ENCODE measurements at places on chromosomes 4 and X.

- DNase-seq = no peak
Observed at GRCh38 chr4:44638091-44638490, 13.3 kb downstream of the YIPF7 start.

- no peak for DNase-seq
Observed at GRCh38 chr4:121998024-121998423, 46.2 kb upstream of the TRPC3 start.

DNA sequence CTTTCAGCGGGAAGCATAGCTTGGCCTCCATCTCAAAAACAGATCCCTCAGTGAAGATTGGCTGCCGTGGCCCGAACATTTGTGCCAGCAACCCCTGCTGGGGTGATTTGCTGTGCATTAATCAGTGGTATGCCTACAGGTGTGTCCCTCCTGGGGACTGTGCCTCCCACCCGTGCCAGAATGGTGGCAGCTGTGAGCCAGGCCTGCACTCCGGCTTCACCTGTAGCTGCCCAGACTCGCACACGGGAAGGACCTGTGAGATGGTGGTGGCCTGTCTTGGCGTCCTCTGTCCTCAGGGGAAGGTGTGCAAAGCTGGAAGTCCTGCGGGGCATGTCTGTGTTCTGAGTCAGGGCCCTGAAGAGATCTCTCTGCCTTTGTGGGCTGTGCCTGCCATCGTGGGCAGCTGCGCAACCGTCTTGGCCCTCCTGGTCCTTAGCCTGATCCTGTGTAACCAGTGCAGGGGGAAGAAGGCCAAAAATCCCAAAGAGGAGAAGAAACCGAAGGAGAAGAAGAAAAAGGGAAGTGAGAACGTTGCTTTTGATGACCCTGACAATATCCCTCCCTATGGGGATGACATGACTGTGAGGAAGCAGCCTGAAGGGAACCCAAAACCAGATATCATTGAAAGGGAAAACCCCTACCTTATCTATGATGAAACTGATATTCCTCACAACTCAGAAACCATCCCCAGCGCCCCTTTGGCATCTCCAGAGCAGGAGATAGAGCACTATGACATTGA, 175.4 kb downstream of the FAT4 start:
- DNase-seq = no peak

DNA sequence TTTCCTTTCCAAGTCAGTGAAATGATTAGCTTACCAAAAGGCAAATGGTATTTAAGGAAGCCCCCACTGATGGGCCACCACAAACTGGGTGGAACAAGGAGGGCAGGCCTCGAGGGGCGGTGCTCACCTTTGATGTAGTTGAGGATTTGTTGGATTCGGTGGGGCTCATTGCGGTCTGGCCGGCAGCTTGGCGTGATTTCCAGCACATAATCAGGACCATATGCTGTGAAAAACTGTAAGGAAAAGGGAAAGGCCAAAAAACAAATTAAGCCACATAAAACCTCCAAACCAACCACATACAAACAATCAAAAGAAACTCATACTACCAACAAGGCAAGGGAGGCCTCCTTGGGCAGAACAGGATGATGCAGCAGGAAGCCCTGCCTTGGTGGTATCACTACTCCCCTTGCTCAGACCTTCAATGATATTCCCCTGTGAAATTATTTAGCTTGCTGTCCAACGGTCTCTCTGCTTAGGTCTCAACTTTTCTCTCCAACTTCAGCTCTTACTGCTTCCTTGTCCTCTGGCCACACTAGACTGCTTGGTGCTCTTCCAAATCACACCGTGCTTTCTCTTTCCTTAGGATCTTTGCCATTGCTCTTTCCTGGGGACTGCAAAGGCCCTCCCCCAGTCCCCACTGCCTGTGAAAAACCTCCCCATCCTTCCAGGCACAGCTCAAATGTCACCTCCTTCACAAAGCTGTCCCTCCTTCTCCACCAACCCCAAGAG, 46.1 kb upstream of the CITED1 start:
- DNase-seq = no peak

DNA sequence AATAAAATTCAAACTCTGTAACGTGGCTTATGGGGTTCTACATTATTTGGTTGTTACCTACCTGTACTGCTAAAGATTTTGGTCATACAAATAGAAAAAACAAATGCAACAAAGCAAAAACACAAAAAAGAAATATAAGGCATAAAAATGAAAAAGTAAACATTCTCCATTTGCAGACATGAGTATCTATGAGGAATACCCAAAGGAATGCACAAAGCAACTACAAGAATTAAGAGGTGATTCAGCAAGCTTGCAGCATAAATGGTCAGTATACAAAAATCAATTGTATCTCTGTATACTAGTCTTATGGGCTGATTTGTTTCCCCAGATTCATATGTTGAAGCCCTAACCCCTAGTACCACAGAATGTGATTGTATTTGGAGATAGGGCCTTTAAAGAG, 3.6 kb upstream of the PDE5A start:
- DNase-seq = no peak

DNA sequence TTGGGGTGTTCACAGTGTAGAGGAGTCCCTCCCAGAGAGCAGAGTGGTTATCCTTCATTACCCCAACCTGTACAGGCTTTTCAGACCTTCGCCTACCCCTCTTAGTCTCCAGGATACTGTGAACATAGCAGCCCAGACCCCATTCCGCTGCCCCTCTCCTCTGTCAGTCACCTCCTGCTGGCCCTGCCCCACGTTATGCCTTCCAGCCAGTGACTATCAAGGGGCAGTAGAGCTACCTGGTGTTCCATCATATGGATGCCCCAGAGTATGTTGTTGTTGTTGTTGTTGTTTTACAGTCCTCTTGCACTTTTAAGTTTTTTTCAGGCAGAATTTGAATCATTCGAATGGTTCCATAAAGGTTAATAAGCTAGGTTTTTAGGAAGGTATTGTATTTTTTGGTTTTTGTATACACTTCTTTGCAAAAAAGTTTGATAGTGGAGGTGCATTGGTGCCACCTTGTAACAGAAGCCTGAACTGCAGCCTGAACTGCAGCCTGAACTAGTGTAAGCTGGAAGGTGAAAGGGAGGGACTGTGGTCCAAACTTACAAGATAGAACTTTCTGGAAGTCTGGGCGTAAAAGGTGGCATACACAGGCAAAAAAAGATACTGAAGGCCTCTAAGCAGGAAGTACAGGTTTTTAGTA, 101.4 kb upstream of the RAB40AL start:
- DNase-seq = no peak

DNA sequence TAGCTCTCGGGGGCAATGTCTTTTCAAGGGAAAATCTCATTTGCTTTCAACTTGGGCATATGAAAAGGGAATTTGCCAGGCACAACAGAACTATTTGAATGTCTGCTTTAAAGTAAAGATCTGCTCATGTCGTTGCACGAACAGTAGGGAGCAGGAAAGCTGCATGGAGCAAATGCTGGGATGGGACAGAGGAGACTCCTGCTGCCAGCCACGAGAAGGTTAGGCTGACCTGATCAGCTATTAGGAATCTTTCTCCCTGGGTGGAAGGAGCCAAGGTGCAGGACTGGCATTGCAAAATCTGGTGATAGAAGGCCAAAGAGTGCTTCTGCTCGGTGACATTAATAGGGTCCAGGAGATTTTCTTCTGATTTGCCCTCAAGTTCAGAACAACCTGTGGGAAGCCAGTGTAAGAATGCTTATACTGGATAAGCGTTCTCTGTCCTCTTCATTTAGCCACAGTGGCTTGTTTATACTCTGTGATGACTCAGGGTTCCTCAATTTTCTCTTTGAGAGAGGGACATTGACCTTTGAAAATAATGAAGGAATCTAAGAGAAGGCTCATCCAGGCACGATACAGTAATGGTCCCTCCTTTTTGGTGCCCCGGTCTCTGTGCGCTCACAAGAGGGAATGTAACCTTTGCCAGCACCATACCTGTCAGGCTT, 22.9 kb downstream of the FHL1 start:
- no peak for DNase-seq

- no peak for DNase-seq
Observed at GRCh38 chr4:182593402-182593801, 323.8 kb downstream of the DCTD start.

DNA sequence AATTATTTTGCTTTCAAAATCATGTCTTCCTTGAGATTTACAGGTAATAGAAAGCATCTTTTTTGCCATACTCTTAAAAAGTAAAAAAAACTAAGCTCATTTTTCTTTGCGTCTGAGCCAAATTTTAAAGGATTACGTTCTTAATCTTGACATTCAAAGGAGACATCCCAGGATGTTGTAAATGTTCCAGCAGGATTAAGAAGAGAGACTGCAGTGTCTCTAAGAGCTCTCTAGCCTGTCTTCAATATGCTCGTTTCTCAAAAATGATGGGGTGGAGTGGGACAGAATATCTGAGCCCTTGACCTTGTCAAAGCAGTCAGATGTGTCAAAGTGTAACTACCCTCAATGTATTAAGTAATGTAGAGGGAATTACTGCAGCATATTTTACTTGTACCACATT, 363.3 kb downstream of the PCDH7 start:
- DNase-seq = no peak

DNA sequence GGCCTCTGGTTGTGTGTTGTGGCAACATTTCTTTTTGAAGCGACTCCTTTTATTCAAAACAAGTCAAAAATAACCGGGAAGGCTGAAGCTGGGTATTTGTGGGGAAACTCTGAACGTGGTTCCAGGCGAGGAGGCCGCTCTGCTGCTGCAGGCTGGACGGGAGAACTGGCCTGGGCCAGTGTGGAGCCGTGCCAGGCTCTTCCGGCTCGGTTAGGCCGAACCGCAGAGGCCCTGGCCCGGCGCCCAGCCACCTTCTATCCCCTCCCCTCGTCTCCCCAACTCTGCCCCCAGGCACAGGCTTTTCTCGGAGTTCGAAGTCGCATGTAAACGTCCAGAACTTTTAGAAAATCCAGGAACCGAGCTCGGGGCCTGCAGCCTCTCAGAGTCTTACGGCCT, 2.4 kb upstream of the BCOR start:
- DNase-seq = no peak

- no peak for DNase-seq
Observed at GRCh38 chr4:102454981-102455685, 46.0 kb upstream of the NFKB1 start.

GRCh38 chrX:132292793-132293192, 73.5 kb upstream of the RAP2C start:
- no peak for DNase-seq

GRCh38 chrX:10893366-10893765, 217.8 kb upstream of the HCCS start:
- DNase-seq = no peak

GRCh38 chrX:121869876-121870477, 822.6 kb downstream of the GLUD2 start:
- DNase-seq = no peak

GRCh38 chr4:96347582-96347981, 507.7 kb downstream of the PDHA2 start:
- DNase-seq = no peak

GRCh38 chrX:103628386-103629317, at the start of gene TCEAL1:
Gene TCEAL1 (plus strand): TSS chrX:103628975. CDS start chrX:103629917, 942 bp downstream.
- DNase-seq = no peak

- no peak for DNase-seq
Observed at GRCh38 chr4:152946446-152946845, 10.3 kb downstream of the FHDC1 start.

DNA sequence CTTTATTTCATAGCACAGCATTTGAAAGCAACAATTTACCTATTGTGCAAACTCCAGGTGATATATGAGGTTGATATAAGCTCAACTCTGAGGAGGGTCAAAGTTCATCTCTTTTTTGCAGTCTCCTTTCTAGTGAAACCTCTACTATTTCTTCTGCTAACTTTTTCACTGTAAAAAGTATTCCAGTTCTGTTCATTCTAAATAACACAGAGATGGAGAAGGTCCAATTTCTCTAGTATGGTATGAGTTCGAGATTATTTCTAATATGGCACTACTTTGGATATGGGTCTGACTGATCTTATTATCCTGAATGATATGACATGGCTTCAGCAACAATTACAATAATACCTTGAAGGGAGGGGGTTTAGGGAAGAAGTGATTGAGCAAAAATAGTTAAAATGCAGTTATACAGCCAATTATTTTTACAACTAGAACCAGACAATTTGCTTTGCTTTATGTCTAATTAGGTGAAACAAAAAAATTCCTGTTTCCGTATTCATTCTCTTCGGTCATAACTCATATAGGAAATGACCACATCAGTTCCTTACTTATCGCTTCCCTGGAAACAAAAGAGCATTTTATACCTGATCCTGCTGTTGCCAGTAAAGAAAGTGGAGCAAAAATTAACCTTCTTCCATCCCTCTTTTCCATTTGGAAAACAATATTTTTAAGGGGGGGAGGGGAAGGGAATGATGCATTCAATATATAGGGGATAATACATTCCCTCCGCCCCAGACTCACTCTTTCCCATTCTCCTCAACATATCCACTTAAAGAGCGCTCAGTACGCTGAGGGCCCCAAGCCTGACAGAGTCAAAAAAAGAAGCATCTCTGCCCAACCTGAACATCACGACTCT, 1.0 kb downstream of the TBC1D9 start:
- DNase-seq = no peak

- no peak for DNase-seq
Observed at GRCh38 chr4:156536661-156537060, 434.9 kb downstream of the PDGFC start.
